Mononuclear cell (primary cell): ENCODE measurements at places on chromosomes 4 and X. TPM values are rescaled to one million over a fixed set of nuclear protein-coding genes. Genes with fewer than 3 reads are reported as not detected.

SLC10A7 gene
- 12.8 TPM for total RNA-seq

DOK7 gene
- 0.63 TPM for total RNA-seq

EFHC2 gene
- total RNA-seq: 6.1 TPM

CT83 gene
- total RNA-seq: not detected

TMEM144 gene
- total RNA-seq: 2.2 TPM

NPY1R gene
- total RNA-seq: not detected
